ENCODE measurements at places on chromosomes 11 and 22. TPM values are rescaled to one million over a fixed set of nuclear protein-coding genes. Genes with fewer than 3 reads are reported as not detected.

The ACR gene
- total RNA-seq: not detected

DNA sequence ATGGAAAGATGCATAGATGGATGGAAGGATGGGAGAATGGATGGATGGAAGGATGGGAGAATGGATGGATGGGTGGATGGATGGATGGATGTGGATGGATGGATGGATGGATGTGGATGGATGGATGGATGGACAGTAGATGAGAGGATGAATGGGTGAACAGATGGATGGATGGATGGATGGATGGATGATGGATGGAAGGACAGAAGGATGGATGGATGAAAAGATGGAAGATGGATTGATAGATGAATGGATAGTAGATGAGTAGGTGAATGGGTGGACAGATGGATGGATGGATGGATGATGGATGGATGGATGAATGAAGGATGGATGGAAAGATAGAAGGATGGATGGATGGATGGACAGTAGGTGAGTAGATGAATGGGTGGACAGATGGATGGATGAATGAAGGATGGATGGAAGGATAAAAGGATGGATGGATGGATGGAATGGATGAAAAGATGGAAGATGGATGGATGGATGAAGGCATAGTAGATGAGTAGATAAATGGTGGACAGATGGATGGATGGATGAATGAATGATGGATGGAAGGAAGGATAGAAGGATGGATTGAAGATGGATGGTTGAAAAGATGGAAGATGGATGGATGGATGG, 15.5 kb downstream of the FGF3 start:
- no peak for DNase-seq

DNA sequence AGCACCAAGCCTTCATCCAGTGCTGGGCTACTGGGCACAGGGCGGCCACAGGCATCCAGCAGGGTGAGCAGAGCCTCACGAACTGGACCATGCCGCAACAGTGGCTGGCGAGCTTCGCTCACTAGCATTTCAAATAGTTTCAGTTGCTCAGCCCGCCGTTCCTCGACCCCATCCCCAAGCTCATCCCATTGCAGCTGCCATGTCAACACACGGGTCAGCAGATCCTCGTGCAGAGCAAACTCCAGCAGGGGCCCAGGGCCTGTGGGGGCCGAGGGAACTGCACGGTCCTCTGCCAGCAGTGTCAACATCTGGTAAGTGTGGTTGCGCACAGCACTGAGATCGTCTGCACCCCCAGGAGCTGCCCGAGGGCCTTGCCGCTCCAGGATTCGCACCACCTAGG, 10.6 kb downstream of the FHIP1B start:
- no peak for DNase-seq

DNA sequence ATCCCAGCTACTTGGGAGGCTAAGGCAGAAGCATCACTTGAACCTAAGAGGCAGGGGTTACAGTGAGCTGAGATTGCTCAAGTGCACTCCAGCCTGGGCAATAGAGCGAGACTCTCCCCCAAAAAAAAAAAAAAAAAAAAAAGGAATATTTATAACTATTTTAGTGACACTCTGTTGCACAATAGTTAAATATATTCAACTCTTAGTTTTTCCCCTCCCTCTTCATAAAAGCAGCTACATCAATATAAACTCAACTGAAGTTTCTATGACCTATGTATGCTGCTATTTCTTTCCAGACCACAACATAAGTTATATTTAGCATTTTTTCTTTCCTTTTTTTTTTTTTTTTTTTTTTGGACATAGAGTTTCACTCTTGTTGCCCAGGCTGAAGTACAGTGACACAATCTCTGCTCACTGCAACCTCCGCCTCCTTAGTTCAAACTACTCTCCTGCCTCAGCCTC, 19.2 kb downstream of the CELF1 start:
- DNase-seq: no peak

DNA sequence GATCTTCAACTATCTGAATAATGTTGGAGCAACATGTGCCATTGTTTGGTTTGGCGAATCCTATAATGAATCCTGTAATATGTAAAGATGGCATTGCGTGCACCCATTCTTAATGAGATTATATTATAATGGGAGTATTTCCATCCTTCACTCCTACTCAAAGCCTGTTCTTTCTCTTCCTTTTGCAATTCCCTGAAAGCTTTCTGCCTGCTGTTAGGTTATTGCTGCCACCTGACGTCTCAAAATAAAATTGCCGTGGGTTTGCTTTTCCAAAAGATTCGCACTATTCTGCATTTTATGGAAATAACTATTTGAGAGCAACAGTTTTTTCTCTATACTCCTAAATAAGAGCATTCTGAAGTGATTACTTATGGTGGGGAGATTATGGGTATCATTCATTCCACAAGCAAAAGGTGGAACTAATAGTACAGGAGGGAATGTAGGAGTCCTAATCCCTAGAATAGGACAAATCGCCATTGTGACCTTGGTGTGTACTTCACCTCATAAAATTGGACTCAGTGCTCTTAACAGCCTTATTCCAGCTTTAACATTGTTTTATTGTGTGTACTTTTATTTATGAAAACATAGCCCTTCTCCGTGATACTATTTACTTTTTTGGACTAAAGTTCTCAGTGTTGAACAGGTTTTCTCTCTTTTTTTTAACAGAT, 69.6 kb upstream of the ALKBH3 start:
- peak; percentile 9 for DNase-seq

DNA sequence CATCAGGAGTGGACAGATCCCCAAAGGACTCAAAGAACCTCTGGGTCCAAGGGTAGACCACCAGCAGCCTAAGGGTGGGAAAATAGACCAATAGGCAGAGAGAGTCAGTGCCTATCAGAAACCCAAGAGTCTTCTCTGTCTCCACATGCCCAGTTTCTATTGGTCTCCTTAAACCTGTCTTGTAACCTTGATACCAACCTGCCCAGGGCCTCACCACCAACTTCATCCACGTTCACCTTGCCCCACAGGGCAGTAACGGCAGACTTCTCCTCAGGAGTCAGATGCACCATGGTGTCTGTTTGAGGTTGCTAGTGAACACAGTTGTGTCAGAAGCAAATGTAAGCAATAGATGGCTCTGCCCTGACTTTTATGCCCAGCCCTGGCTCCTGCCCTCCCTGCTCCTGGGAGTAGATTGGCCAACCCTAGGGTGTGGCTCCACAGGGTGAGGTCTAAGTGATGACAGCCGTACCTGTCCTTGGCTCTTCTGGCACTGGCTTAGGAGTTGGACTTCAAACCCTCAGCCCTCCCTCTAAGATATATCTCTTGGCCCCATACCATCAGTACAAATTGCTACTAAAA, at the start of gene HBB:
TSS of gene HBB (minus strand) at position 340 of the 579 bp plus-strand sequence. CDS start at position 290, 50 bp downstream.
- no peak for DNase-seq

DNA sequence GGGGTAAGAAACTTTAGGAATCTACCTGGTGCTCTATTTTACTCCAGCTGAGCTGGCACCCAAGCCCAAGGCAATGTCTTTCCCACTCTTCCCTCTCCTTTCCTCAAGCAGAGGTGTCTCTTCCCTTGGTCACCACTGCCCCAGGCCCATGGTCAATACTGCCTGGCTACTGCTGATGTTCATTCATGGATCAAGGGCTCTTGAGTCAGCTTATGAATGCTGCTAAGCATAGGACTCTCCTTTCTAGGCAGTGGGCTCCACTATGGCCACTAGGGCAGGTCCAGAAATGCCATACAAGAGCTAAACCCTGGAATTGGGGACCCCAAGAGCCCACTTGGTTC, 2.7 kb upstream of the HEPN1 start:
- no peak for DNase-seq
